CD4-positive, alpha-beta T cell treated with Interleukin-4 for 4 hours (primary cell): ENCODE measurements at places on chromosomes 6 and 20.
A peak's percentile ranks its signal among the peaks of the same experiment; 100 is the strongest.

- DNase-seq: no peak
Observed at GRCh38 chr6:87182940-87183339, 27.6 kb downstream of the ZNF292 start.

DNA sequence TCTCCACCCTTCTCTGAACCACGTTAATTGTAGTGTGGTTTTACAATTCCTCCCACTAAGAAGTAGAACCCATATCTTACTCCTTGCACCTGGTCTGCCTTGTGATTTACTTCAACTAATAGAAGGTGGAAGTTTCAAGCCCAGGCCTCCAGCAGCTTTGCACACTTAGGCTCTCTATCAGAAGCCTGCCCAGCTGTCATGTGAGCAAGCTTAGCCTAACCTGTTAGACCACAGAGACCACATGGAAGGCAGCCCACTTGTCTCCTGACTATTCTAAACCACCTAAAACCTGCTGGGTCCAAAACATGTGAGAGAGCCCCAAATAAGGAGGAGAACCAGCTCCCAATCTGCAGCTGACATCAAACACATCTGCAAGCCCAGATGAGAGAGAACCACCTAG, 127.6 kb upstream of the BTBD3 start:
- no peak for DNase-seq

DNA sequence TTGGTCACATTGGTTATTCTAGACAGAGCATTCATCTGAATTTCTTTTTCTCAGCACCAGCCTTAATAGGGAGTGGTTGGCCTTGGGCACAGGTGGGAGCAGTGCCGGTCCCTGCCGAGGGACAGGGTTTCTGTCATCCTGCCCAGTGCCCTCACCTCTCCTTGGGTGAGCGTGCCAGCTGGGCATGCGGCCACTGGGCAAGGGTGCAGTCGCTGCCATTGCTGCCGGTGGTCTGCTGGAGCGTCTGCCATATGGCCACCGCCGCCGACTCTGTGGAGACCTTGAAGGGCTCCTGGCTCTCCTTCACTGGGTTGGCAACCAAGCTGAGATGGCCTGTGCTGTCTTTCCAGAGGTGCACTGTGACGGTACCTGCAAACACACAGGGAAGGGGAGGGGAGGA, 16.4 kb upstream of the UQCC2 start:
- no peak for DNase-seq

GRCh38 chr20:61293951-61294350, 41.9 kb downstream of the CDH4 start:
- no peak for DNase-seq

- DNase-seq: no peak
Observed at GRCh38 chr6:106693418-106693817, 64.0 kb downstream of the QRSL1 start.

DNA sequence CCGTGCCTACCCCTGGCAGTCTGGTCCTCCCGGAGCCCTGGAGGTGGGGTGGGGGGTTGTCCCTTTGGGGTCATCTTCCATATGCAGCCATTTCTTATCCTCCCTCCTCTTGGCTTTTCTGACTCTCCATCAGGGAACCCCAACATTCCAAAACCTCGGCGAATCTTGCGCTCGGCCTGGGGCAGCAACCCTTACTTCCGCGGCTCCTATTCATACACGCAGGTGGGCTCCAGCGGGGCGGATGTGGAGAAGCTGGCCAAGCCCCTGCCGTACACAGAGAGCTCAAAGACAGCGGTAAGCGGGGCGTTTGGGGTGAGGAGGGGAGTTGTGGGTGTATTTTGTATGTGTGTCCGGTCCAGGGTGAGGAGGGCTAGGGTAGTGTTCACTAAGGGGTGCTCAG, 168.0 kb upstream of the RNF24 start:
- DNase-seq: no peak

DNA sequence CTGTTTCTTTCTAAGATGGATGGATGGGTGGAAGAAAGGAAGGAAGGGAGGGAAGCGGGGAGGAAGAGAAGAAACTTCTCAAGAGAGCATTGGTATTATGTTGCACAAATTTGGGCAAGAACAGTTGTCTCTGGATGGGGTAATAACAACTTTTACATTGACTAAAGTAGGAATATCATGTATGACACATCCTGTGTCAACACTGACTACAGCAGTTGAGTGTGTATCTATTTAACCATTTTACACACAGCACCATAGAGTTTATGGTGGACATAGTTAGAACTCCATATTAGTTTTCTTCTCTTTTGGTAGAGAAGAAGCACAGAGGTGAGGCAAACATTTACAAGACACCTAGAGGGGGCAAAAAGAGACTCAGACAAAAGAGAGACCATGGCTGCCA, 44.2 kb upstream of the RNF146 start:
- DNase-seq: no peak

DNA sequence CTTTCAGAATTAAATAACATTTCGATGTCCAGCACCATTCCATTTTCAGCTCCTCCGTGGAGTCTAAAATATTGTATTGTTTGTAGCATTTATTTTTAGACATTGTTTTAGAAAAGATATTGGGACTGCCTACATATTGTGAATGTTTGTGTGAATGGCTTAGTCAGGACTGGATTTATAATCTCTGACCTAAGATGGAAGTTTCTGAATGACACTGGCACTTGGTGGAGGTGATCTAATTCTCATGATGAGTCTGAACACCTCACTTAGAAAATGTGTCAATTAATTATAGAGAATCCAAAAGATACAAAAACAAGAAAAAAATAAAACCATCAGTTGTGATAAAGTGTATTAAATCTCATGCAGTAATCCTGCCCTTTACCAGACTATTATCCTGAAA, 60.8 kb upstream of the HBS1L start:
- no peak for DNase-seq

GRCh38 chr6:113350461-113350860, 506.7 kb upstream of the MARCKS start:
- DNase-seq: no peak

DNA sequence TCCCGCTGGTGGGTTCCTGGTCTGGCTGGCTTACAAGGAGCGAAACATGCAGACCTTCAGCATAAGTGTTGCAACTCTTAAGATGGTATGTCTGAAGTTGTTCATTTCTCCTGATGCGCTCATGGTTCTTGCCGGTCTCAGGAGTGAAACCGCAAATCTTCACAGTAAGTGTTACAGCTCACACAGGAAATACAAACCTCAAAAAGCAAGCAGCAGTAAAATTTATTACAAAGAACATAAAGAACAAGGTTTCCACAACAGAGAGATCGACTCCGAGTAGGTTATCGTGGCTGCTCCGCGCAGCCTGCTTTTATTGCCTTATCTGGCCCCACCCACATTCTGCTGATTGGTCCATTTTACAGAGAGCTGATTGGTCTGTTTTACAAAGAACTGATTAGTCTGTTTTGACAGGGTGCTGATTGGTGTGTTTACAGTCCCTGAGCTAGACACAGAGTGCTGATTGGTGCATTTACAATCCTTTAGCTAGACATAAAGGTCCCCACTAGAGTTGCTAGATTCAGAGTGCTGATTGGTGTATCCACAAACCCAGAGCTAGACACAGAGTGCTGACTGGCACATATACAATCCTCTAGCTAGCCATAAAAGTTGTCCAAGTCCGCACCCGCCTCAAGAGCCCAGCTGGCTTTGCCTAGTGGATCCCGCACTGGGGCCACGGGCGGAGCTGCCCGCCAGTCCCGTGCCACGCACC, 39.2 kb downstream of the TRIM27 start:
- peak; percentile 92 for DNase-seq

GRCh38 chr6:122145246-122145645, 254.2 kb upstream of the HSF2 start:
- no peak for DNase-seq

- no peak for DNase-seq
Observed at GRCh38 chr6:144578385-144579350, 293.5 kb downstream of the UTRN start.

DNA sequence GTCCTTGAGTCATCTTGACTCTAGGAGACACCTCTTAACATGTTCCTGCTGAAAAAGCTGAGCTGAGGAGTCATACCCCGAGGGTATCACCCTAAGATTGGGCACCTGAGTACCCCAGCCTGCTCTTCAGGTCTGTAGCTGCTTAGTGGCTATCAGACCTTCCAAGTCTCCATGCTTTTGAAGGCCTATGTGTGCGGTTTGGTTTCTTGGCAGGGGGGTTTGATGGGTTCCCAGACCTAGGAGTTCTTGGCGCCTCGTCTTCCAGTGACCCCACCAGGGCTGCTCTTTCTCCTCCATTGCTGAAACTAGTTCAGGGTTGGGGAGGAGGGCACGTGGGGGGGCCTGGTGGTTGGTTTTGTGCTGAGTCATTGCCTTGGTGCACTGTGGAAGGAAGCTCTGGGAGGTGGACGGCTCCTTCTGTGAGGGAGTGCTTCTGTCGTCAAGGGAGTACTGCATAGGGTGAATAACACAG, 20.1 kb downstream of the IGF2R start:
- DNase-seq: no peak

GRCh38 chr6:100228834-100229441, 234.9 kb upstream of the MCHR2 start:
- DNase-seq: peak; percentile 37
